Mucosa of gallbladder (tissue), 1 donor: ENCODE measurements at places on chromosomes 5 and 9.

- DNase-seq: no peak
Measured at GRCh38 chr9:3687145-3687544, 161.3 kb upstream of the RFX3 start.

DNA sequence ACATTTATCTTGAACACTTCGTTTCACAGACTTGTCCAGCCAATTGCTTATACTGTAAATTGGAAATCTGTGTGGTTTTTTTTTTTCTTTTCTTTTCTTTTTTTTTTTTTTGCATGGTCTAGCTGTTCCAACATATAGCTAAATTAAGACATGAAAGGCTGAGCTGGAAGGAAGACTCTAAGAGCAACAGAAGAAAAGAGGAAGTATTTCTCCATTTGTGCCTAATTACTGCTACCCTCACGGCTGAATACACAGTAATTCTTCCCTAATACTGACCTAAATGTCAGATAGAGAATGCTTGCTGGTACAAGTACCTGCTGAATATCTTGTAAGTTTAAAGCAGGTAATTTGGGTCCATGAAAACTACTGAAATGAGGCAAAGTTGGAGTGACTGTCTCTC is 11.0 kb upstream of the HAPLN1 start:
- no peak for DNase-seq

DNA sequence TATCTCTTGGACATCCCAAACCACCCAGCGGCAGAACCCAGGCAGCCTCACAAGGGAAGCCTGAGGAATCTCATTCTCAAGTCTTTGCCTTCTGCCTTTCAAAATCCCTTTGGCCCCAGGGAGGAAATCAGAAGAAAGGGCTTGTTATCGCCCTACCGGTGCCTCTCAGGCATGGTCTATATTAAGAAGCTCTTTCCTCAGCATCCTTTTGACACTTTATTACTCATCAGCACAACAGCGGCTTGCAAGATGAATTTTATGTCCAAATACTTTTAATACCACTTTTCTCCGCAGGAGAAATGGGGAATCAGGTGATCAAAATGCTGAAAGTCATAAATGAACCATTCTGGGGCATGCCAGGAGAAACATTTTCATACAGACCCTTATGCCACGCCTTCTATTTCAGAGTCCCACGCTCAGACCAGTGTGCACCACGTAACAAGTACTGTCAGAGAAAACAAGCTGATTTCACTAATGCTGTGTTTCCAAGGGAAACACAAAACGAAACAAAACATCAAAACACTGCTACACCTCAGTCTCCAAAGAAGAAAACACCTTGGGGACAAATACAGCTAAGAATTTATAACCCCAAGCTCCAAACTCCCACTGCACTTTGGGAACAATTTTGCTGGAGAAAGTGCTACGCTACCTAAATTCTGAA is 30.0 kb downstream of the RAPGEF1 start:
- DNase-seq: no peak

GRCh38 chr9:627336-627970 is 214.0 kb upstream of the DMRT1 start:
- no peak for DNase-seq
